ENCODE measurements at places on chromosomes 5 and 9.

- no peak for DNase-seq
Observed at GRCh38 chr5:20360263-20360662, 372.3 kb upstream of the CDH18 start.

DNA sequence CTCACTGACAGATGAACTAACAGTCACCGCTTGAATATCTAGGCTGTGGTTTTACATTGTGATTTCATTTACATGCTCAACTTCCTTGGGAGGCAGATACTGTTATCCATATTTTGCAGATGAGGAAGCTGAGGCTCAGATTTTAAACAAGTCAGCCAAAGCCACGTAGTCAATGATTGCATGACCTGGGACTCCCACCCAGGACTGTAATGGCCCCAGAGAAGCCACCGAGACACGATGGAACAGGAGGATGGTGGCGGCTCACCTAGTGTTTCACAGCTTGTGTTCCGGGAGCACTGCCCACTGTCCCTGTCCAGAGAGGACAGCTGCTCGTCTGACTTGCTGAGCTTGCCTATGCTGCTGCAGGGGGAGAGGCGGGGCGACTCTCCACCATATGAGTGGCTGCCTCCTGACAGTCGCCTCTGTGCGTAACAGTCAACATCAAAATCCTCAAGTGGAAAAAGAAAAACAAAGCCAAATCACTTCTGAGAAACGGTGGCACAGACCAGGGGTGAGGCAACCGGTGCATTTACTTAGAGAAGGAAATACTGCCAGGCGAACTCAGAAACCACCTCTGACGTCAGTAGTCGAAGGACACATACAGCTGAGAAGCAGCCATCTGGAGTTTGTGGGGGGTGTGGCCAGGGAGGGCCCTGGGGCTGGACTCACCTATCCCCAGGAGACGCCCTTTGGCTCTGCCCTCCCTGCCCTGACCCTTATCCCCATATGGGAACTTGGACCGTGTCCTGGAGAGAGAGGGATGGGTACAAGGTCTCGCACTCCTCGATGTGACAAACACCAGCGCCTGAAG lies 82.5 kb downstream of the PRRT1B start:
- no peak for DNase-seq

DNA sequence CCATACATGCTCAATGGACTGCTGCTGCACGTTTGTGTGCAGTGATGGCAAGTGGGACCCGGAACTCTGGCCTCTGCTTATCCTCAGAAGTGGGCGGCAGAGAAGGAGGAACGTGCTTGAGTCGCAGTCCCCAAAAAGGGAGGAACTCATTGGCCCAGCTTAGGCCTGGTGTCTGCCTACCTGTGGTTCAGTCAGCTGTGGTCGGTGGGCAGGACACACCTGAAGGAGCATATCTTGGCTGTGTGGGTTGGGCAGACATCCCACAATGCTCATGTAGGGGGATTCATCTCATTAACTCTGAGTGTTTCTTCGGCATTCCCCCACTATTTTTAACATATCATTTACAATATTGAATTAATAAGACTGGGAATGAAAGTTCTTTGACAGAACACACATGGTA lies 122.9 kb upstream of the IL12B start:
- DNase-seq: no peak

GRCh38 chr9:4433379-4433778 lies 56.9 kb upstream of the SLC1A1 start:
- no peak for DNase-seq

DNA sequence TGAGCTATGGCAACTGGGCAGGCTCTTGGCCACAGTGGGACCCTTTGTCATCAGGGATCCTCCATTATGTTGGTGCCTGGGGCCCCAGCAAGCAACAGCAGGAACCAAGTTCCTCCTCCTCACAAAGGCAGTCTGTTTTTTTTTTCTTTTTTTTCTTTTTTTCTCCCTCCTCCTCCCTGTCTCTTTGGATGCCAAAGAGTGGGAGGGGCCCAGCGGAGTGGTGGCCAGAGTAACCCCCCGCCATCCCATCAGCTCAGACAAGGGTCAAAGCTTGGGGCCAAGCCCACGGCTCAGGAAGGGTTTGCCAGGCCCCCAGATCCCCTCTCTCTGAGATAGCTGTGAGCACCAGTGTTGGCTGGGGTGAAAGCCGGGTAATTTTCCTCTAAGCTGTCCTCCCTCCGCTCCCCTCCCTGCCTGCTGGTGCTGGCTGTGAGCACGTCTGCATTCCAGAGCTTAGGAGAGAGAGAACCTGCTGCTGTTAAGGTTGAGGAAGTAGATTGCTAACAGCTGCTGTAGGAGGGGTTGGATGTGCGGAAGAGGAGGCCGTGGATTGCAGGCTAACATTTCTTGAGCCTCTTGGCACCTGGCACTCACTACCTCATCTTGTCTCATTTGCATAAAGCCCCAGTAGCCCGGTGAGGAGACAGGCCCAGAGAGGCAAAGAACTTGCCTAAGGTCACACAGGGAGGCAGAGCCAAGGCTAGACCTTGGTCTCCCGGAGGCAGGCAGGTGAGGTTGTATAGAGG lies 21.2 kb downstream of the GSN start:
- no peak for DNase-seq

DNA sequence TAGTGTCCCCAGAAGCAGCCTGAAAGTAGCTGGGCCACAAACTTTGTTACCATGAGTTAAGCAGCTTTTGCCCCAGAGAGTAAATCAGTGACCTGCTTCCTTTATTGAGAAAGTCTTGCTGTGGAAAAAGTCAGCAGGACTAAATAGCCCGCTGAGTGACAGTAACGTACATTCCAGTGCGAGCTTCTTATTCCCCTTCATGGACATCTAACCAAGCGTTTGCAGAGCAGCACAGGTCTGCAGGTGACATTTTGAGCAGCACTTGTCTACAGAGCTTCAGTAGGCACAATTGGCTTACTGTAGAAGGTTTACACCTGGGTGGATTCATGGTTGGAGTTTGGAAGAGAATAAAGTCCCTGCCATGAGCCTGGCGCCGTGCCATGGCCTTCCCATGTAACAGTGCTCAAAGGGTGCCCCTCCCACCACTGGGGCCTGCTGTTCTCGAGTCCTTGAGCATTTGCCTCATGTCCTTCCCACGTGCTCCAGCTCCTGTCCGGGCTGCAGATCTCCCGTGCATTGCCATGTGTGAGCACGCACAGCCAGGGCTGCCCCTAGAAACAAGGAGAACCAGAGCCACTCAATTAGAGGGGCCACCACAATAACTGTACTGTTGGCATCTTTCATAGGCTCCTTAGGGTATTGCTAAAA lies 41.3 kb upstream of the GRHPR start:
- no peak for DNase-seq

- DNase-seq: no peak
Observed at GRCh38 chr5:151079838-151080612, 809 bp downstream of the TNIP1 start.
